ENCODE measurements at places on chromosomes 6 and 20.

DNA sequence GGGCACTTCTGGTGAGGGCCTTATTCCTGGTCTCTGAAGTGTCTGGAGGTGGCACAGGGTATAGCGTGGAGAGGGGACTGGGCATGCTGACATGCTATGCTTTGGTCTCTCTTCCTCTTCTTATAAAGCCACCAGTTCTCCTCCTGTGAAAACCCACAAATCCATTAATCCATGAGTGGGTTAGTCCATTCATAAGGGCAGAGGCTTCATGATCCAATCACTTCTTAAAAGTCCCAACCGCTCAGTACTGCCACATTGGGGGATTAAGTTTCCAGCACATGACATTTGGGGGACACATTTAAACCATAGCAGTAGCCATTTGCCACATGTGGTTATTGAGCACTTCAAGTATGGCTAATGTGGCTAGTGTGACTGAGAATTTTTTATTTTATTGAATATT, 3.8 kb upstream of the TRIB3 start:
- no peak for DNase-seq

DNA sequence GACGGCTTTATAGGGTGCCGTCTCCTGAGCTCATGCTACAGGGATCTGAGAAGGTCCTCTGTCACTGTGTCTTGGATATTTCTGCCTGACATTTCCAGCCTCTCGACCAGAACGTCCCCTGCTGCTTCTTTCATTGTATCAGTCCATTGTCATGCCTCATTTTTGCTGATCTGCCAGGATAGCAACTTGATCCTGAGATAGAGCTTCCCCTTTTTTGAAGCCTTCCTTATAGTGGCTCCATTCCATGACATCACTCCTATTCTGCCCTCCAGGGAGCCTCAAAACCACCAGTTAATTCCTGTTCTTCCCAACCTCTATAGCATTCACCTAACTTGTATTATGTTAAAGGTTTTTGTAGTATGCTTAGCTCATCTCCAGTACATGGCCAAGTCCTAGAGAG, 431.8 kb upstream of the NOX3 start:
- no peak for DNase-seq

DNA sequence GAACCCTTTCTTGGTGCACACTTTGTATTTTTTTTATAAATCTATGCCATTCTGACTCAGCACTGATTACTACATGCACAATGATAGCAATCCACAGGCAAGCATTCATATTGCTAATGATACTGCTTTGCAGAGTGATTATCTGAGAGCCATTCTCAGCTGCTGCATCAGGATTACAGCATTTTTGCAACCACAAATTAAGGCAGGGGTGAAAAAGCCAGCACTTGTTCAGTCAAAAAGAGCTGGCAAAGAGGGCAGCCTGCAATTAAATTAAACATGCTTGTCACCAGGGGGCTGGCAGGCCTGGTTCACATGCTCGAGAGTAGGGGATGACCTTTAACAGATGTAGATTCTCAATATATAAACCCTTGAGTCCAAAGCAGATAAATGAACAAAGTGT, 40.7 kb upstream of the SLC17A4 start:
- no peak for DNase-seq

DNA sequence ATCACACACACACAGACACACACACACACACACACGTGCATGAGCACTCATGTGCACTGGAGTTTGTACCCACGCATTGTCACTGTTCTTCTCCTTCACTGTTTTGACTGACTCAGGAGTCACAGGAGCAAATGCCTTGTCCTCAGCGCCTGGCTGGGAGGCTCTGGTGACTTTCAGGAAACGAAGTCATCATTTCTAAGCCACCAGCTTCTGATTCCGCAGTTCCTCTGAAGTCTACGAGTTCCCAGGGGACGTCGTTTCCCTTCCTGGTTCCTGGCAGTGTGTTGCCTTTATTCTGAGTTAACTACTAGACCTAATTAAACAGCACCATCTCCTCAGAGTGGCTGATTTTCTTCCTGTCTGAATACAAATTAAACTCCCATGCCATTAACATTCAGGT, 82.2 kb upstream of the PMEPA1 start:
- no peak for DNase-seq

DNA sequence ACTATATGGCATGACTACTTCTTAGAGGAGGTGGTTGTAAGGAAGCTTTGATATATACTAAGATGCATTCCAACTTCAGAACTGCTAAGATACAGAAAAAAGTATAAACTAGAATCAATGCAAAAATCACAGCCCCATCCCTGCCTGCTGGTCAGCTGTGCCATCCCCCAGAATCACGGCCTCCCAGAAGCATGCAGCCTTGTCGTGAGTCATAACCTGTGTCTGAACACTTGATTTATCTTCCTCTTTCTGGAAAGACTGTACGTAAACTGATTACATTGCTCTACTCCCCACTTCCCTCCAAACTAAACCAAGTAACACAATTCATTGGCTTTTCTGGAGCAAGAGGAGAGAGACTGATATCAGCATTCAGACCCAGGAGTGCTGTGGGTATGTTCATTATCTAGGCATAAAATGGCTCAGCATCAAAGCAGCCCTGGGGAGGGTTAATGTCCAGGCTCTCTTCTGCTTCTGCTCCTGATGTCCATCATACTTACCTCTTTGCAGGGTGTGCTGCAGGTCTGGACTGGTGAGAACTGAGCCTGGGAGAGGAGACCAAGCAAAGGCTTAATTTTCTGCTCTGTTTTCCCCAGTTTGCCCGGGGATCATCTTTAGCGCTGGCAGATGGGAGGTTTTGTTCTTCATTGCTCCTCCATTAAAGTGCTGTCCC, 18.4 kb downstream of the SCP2D1 start:
- DNase-seq = no peak

GRCh38 chr6:151370509-151371078, 20.8 kb downstream of the ZBTB2 start:
- peak; percentile 23 for DNase-seq

DNA sequence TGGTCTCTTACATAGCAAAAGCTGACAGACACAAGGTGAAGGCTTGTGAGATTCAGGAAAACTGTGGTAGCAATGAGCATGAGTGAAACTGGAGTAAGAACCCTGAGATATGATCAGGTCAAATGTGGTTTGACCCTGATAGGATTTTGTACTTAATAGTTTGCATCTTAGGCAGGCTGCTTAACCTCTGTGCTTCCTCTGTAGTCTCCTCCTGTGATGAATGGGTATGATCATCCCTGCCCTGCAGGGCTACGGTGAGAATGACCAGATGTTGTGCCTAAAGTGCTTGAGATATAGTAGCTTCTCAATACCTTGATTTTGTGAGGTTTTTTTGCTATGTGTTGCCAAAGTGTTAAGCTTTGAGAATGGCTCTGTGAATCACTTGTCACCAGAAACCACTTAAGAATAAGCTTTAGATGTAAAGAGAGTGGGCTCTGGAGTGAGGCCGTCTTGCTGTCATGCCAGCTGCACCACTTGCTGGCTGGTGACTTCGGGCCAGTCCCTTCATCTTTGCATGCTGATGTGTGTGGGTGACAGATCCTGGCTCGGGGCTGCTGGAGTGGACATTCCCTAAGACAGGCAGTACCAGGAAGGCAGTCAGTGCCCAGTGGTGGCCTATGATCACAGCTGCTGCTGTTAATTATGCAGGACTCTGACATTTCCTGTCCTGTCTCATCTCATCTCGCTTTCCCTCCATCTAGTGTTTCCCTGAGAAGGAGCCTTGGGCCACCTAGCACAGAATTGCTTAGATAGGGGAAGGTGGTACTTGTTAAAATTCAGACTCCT, 254.7 kb downstream of the NFATC2 start:
- DNase-seq = no peak

DNA sequence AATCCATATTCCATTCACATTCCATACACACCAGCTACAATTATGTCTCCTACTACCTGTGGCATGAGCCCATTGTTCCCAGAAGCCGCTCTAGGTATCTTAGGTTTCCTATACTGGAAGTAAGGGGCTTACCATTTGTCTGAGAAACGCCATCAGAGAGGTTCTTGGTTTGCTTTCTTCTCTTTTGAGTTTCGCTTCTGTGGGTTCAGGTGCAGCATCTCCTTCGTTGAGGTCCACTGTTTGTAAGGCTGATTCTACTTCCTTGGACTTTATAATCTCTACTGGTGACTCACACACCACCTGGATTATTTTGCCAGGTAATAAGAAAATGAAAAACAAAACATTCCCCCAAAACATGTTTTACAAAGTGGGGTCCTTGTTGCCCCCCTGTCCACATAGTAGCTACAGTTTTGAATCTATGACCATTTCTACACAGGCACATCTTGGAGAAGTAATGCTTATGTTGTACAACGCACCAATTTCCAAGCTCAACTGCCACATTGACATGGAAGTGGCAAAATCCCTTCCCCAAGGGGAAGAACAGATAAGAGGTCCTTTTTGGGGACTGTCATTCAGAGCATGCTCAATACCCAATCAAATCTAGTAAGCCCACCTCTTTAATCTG, 103.5 kb downstream of the BCAS1 start:
- DNase-seq = no peak

DNA sequence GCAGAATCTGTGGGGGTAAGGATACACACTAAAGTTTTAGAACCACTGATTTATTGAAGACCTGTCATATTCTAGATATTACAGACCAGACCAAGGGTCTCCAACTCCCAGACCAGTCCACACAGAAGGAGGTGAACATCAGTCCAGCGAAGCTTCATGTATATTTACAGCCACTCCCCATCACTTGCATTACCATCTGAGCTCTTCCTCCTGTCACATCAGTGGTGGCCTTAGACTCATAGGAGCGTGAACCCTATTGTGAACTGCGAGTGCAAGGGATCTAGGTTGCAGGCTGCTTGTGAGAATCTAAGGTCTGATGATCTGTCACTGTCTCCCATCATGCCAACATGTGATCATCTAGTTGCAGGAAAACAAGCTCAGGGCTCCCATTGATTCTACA, 5.0 kb upstream of the BCLAF1 start:
- DNase-seq = no peak

DNA sequence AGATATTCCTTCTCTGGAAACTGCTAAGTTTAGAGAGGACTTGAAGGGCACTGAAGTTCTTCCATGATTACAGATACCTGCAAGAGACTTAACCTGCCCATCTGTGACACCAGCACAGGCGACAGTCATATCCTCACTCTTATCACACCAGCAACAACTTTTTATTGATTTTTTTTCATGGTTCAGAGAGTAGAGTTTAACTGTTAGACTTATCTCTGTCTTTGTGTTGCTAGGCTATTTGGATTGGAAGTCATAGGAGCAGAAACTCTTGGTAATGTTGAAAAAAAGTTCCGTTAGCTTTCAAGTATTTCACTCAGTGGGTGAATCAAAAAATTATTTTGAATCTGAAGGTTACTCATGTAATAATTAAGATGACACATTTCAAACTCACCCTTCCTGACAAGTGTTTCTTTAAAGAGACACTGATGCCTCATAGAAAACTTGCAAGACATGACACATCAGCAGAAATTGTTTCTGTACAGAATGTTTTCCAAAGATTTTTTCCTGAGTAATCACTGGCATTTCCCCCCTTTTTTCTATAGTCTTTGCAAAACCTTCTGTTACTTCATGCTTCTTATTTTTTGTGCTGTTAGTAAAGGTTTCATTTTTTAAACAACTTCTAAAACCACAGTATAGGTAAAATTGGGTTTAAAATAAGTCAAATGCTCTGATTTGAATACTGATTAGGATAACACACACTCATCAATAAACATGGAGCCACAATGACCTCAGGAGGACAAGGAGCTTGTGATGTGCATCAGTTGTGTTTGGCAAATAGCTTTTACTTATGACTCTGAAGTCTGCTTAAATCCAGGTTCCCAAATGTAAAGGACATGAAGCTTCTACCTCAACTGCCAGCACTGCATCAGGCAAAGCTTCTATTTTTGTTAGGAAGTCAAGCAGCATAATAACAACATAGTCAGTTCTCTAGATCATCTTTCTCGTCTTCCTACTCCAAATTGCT, 252.9 kb upstream of the MAN1A1 start:
- DNase-seq = peak; percentile 16

- DNase-seq = no peak
These were observed 92.2 kb downstream of the UNC5CL start for GRCh38 chr6:40946738-40947301.

DNA sequence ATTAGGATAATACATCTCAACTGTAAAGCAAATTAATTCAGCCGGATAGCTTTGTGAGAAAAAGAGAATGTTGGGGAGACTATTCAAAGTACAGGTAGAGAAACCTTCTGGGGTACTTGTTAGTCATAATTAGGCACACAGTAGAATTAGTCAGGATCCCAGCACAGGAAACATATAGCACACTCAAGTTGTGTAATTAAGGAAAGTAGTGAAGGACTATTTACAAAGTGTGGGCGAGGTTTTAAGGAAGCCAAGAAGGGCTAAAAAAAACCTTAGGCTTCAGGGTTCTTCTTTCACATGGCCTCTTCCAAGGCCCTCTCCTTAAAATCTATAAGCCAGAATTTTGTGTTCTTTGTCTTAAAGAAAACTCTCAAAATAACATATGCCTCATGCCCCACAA, 126.7 kb downstream of the RTN4IP1 start:
- DNase-seq = no peak

GRCh38 chr6:87902383-87902782, 145.3 kb upstream of the SPACA1 start:
- no peak for DNase-seq

DNA sequence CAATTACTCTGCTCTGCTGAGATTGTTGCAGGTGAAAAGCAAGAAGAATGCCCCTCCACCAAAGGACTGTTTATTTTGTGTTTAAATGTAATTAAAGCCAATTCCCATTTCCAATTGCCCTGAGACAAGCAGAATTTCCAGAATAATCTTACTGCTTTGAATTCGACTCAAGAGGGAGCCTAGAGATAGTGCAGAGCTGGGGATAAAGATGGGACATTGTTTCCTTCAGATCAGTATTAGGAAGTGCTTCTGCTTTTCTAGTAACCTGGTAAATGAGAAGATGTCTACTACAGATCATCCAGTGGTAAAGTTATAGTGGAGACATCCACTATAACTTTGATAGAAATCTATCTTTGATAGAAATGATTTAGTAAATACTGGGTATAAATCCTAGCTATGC, 326.9 kb downstream of the UBE3D start:
- DNase-seq = no peak

DNA sequence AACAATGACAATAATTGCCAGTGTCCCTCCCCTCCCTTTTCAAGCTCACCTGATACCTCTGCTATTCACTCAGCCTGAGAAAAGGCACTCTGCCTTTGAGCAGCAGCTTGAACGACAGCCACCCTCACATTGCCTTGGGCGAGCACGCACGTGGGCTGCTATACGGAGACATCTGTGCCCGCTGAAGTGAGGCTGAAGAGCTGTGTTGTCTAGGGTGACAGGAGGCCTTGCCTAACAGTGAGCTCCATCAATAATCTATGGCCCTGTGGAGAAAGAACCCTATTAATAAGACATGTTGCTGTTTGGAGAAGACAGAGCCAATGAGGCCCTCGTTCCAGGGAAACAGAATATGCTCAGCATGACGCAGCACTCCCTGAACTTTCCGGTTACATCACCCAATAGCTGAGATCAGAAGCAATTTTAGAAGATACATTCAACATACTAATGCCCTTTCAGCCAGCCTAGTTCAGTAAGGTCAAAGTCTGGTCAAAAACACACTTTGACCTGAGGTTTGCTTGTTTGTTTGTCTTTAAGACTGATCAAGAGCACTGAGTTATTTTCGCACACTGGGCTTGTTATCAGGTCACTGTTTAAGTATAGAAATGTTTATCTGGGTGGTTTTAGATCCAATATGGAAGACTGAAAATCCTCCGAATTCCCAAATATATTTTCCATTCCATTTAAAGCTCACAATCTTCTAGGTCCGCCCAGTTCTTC, 30.6 kb downstream of the RBM24 start:
- peak; percentile 8 for DNase-seq

GRCh38 chr6:36463676-36464075, 20.9 kb downstream of the KCTD20 start:
- no peak for DNase-seq

GRCh38 chr6:66771626-66772025, 1064.6 kb upstream of the EYS start:
- peak; percentile 0 for DNase-seq
